Bronchial epithelial cell (primary cell): ENCODE measurements at places on chromosomes 6 and 20.
A peak's percentile ranks its signal among the peaks of the same experiment; 100 is the strongest.

DNA sequence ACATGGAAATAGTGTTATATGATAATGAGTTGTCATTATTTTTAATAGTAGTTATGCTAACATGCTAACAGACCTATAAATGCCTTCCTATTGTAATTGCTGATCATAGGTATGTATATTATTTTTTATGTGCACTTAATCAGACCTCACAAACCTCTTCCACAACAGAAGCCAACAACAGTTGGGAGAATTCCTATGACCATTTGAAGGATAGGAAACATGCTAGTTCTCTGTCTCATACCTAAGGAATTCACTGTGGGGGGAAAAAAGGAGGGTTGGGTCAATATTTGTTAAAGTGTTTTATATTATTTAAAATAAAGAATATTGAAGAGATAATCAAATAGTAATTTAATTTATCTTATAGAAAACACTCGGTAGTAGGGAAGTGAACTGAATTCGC lies 990.9 kb downstream of the EPHA7 start:
- DNase-seq: no peak

- peak; percentile 94 for DNase-seq
These were observed 110.3 kb upstream of the EYA4 start for GRCh38 chr6:133130863-133131262.

- no peak for DNase-seq
These were observed 35.3 kb downstream of the EFCAB8 start for GRCh38 chr20:32894026-32894483.

DNA sequence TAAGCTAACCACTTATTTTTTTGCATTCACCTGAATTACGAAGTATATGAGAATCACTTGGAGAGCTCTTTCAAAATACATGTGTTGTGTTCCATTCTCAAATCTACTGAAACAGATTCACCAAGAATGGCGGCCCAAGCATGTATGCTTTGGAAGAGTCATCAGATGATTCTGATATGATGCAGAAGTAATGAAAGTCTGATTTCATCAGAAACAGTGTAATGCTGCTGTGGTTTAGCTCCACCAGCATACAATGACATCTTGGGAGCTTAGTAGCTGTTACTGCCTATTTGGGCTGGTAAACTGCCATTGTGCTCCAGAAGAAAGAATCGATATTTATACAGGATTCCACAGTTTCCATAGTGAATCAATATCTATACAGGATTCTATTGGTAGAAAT lies 52.9 kb downstream of the UBR2 start:
- no peak for DNase-seq

DNA sequence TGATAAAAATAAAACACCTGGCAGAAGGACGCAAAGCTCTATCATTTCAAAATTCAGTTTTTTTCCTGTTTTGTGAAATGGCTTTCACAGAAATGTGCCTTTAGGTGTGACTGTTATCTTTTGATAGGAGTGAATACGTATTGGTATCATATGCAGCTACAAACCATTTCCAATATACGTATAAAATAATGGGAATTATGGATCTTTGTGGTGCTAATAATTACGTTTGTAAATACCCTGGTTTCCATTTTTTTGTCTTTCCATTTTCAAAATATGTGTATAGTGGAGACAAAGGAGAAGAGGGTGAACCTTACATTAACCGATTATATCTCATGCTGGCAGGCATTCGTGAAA lies 108.7 kb upstream of the GMDS start:
- DNase-seq: no peak

DNA sequence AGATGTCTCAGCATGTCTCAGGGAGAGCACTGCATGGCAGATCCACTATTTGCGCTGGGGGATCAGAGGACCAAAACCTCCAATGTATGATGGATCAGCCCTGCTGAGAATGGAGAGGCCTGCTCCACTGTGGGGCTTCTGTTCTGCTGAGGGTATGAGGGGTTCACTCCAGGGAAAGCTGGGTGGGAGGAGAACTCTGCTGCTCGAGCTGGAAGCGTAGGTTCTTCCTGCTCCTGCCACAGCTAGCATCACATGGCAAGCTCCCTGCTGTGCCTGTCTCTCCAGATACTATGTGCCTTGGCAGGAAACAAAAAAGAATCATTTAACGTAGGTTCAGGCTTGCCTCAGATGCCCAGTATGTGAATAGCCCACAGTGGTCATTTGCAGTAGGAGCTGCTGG lies 105.8 kb downstream of the EPM2A start:
- DNase-seq: no peak

- DNase-seq: peak; percentile 78
These were observed 15.4 kb upstream of the FOXQ1 start for GRCh38 chr6:1296542-1296941.

- DNase-seq: peak; percentile 33
These were observed 5.1 kb downstream of the QKI start for GRCh38 chr6:163419413-163420288.

DNA sequence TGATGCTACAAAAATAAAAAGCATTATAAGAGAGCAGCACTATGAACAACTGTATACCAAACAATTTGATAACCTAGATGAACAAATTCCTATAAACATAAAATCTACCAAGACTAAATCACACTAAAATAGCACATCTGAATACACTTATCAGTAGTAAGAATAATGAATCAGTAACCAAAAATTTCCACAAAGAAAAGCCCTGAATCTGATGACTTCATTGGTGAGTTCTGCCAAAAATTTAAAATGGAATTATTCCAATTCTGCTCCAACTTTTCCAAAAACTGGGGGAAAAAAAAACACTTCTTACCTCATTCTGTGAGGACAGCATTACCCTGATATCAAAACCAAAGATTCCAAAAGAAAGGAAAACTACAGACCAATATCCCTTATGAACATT lies 206.2 kb downstream of the WDR27 start:
- DNase-seq: no peak

DNA sequence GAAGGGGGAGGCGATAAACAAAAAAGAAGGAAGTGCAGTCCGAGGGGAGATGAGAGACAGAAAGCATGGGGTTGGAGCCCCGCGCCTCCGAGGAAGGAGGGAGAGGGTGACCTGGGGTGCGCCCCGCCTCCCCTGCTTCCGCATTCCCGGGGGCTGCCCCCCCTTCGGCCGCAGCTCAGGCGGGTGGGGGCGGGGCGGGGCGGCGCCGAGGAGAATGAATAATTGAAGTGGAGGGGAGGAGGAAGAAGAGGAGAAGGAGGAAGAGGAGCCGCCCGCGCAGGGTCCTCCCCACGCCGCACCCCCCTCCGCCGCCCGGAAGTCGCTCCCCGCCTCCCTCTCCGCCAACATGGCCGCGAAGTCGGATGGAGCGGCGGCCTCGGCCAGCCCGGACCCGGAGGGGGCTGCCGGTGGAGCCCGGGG lies at the start of gene XKR7:
TSS of gene XKR7 (plus strand) at position 322 of the 420 bp plus-strand sequence. CDS start at position 347, 25 bp downstream.
- no peak for DNase-seq

- no peak for DNase-seq
These were observed 84.5 kb downstream of the HIVEP2 start for GRCh38 chr6:142860498-142860897.

GRCh38 chr6:42569102-42570028 lies 5.5 kb downstream of the UBR2 start:
- peak; percentile 97 for DNase-seq
